ENCODE measurements at places on chromosomes 5 and 9. TPM values are rescaled to one million over a fixed set of nuclear protein-coding genes. Genes with fewer than 3 reads are reported as not detected.
A peak's percentile ranks its signal among the peaks of the same experiment; 100 is the strongest.

DNA sequence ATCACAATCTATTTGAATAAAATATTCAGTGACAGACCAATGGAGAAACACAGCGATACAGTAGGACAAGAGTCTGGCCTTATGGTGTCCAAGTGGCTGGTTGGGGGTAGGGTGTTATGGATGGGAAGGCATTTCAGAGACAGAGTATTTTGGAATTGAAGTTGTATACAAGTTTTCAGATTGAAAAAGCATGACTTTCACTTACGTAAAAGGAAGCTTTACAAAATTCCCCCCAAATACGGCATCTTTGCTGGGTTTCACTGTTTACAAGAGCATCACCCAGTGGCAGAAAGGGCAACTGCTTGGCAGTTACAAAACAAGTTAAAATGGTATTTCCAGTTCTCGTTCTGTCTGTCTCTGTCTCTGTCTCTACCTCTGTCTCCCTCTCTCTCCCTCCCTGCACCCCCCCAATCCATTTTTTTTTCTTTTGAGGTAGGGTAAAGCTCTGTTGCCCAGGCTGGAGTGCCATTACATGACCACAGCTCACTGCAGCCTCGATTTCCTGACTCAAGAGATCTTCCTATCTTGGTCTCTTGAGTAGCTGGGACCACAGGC, 86.2 kb downstream of the PTPN3 start:
- no peak for DNase-seq

FBP1 gene
- total RNA-seq, result 0.69 TPM

DNA sequence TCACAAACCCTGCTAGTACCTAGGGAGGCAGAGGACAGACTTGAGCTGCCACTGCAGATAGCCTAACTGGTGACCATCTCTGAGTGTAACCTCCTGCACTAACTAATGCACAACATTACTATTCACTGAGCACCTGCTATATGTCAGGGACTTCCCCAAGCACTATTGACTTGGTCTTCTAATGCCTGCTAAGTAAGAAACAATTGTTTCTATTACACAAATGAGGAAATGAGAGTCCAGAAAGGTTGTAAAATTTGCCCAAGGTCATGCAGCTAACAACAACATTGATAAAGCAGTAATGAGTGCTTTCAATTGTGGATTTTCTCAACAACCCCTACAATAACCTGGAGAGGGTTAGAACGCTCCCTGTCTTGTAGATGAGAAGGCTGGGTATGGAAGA, 183.7 kb downstream of the ZNF462 start:
- DNase-seq, result no peak

GRCh38 chr5:136094189-136094912, 38.3 kb upstream of the SMAD5 start:
- DNase-seq, result no peak

TEX48 gene
- total RNA-seq, result not detected

DNA sequence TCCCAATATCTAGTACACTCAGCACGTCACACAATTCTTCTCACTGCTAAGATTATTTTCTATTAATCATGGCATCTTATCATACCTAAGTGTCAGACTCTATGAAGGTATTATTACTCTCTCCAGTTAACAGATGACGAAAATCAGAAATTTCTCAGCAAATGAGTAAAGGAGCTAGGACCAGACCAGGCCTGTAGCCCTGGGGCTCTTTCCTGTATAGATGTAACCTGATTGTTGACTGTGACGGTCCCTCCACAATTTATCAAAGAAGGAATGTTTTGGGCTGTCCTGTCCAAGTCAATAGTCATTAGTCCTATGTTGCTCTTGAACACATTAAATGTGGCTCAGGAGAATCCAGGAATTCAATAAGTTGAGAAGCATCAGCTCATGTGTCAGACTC, 106.2 kb downstream of the ST8SIA4 start:
- DNase-seq, result no peak

GRCh38 chr9:79687131-79687447, 115.3 kb downstream of the TLE4 start:
- DNase-seq, result no peak

- DNase-seq, result no peak
Measured at GRCh38 chr5:110342683-110343082, 383.8 kb downstream of the TMEM232 start.

DNA sequence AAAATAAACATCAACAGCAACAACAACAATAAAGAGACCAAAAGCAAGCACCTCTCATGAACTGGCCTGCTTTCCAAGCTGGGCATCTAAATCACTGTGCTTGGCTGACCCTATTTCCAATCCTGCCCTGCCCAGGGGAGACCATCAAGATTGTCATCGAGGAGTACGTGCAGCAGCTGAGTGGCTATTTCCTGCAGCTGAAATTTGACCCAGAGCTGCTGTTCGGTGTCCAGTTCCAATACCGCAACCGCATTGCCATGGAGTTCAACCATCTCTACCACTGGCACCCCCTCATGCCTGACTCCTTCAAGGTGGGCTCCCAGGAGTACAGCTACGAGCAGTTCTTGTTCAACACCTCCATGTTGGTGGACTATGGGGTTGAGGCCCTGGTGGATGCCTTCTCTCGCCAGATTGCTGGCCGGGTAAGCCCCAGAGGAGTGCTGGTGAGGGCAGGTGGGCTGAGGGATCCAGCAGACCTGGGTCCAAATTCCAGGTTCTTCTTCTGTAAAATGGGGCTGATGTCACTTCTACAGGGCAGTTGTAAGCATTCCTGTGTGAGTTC, 15.6 kb downstream of the PTGS1 start:
- DNase-seq, result no peak

- DNase-seq, result no peak
Measured at GRCh38 chr5:96709152-96709821, 47.1 kb downstream of the CAST start.

- peak; percentile 81 for DNase-seq
Measured at GRCh38 chr9:108994695-108995094, 18.6 kb downstream of the CTNNAL1 start.

PCDHB13 gene
- 3.6 TPM for total RNA-seq

- DNase-seq, result no peak
Measured at GRCh38 chr5:141729387-141730006, 47.5 kb upstream of the ARAP3 start.

C6 gene
- total RNA-seq, result 93.2 TPM

DNA sequence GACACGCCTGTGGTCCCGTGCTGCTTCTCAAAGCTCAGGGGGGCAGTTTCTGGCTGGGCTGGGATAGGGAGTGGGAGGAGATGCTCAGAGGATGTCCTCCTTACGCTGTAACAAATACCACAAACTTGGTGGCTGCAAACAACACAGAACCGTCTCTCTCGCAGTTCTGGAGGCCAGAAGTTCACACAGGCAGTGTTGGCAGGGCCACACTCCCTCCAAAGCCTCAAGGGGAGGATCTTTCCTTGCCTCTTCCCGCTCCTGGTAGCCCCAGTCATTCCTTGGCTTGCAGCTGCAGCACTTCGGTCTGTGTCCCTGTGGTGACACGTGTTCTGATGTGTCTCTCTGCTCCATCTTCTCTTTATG, 10.4 kb upstream of the ORM1 start:
- no peak for DNase-seq

CFAP90 gene
- not detected for total RNA-seq

GRCh38 chr5:79011219-79011836, 26.2 kb upstream of the ARSB start:
- DNase-seq, result no peak

DNA sequence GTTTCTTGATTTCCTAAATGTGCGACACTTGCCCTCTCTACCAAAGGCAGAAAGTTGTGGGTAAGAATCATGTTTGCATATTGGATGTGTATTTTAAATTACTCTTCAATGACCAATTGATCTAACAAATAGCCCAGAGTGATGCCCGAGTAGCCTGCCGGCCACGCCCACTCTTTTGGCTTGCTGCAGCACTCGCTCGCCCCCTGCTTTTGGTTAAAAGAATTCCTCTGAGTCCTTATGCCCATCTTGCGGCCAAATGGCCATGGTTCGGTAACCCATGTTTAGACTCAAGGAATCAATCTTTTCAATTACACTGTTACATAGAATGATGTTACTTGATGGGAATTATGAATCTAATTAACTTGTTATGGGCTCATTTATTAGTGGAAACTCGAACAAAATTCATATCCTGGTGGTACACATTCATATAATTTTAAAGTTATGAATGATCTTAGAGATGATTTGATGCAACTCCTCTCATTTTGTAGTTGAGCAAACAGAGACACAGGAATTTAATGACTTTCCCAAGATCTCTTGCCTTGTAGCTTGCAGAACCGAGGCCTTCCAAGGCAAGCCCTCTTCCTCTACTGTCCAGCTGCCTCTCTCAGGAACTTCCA, 36.5 kb downstream of the PPIC start:
- peak; percentile 15 for DNase-seq

GRCh38 chr9:97502222-97502983, 937 bp downstream of the TMOD1 start:
- peak; percentile 68 for DNase-seq

GRCh38 chr9:105220451-105220850, 24.0 kb upstream of the SLC44A1 start:
- no peak for DNase-seq

CATSPER3 gene
- not detected for total RNA-seq

- no peak for DNase-seq
Measured at GRCh38 chr9:8652255-8652654, 852.7 kb upstream of the DMAC1 start.

GNAQ gene
- total RNA-seq, result 14.1 TPM

GRCh38 chr5:141867139-141867538, 11.1 kb downstream of the PCDH1 start:
- peak; percentile 1 for DNase-seq

- DNase-seq, result no peak
Measured at GRCh38 chr5:76408104-76408654, 5.1 kb downstream of the IQGAP2 start.

SLC45A2 gene
- total RNA-seq, result not detected

DNA sequence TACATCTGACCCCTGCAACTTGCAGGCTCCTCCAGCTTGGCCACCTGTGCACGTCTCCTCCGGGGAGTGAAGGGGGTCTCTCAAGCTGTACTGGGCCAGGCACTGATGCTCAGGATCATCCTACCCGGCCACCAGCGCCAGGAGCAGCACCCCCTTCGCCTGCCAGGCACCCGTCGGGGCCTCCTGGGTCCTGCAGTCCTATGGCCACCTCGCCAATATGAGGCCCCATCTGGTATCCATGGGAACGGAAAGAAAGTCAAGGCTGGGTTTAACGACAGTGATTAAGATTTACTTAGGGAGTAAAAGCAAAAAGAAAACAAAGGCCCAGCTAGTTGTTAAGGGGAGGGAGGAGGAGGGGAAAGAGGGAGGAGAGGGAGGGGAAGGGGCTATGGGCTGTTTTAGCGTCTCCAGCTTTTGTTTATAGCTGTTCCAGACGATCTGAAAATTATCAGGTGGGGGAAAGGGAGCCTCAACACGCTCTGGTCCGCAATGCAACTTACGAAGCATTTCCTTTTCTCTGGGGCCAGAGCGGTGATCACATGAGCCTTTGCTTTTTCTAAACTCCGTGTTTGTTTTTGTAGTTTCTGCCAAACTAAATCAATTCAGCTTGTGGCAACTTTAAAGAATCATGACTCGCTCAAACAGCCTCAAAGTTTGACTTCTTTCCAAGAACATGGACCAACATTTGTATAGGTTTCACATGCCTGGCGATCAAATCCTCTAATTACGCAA, 132.4 kb downstream of the ROR2 start:
- no peak for DNase-seq

ZNF658 gene
- total RNA-seq, result 7.4 TPM

- no peak for DNase-seq
Measured at GRCh38 chr9:123614306-123615263, 258.6 kb downstream of the CRB2 start.

FRMD3 gene
- total RNA-seq, result 104 TPM

NFIL3 gene
- 21.5 TPM for total RNA-seq

VAV2 gene
- 5.3 TPM for total RNA-seq

DNA sequence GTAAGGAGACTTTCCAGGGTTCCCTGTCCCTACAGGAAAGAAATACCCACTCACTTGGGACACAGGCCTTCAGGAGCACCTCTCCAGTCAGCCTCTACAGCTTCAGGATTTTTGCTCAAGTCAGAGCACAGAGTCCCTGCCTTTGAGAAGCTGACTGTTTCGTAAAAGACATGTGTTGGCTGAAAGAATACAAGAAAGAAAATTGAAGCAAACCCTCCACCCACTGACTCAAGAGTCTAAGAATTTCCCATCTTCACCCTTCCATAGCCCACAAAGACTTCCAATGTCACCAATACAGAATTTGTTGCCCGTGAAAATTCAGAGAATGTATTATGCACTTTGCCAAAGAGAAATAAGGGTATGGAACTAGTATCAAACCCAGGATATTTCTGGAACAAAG, 53.0 kb upstream of the ZNF622 start:
- DNase-seq, result no peak

UAP1L1 gene
- total RNA-seq, result 5.9 TPM

DNA sequence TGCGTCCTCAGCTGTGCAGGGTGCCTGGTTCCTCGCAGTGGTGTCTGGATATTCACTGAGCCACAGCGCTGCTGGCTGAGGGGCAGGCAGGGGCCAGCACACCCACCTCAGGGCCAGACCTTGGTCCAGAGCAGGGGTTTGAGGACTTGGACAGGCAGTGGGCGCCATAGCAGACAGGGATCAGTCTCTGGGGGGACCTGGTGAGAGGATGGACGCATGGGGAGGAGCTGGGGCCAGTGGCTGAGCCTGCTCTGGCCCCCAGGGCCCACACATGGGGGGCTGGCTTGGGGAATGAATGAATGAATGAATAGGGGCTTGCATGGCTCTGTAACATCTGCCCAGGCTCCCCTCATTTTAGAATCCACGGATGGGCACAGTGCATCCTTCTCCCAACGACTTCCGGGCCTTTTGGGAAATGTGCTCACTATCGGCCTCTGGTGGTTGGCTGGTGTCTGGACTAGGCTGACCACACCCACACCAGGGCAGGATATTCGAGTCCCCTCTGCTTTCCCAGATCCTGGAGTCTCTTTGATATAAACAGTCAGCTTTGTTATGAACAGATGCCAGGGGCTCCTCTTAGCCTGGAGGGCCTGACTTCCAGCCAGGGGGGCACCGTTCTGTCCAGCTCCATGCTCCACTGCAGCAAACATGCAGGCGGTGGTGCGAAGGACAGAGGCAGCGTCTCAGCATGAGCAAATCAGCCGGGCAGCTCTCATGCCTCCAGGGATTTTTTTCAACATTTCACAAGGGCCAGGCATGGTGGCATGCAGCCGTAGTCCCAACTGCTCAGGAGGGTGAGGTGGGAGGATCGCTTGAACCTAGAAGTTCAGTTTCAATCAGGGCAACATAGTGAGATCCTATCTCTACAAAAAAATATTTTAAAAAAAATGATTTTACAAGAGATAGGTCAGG, 62.6 kb downstream of the NEK6 start:
- DNase-seq, result peak; percentile 76

WHRN gene
- total RNA-seq, result 0.20 TPM

- DNase-seq, result no peak
Measured at GRCh38 chr5:170397059-170397458, 7.9 kb upstream of the KCNMB1 start.

All from heart left ventricle (tissue), 16 donors.